ENCODE measurements at places on chromosomes 3 and 15. TPM values are rescaled to one million over a fixed set of nuclear protein-coding genes. Genes with fewer than 3 reads are reported as not detected.

DNA sequence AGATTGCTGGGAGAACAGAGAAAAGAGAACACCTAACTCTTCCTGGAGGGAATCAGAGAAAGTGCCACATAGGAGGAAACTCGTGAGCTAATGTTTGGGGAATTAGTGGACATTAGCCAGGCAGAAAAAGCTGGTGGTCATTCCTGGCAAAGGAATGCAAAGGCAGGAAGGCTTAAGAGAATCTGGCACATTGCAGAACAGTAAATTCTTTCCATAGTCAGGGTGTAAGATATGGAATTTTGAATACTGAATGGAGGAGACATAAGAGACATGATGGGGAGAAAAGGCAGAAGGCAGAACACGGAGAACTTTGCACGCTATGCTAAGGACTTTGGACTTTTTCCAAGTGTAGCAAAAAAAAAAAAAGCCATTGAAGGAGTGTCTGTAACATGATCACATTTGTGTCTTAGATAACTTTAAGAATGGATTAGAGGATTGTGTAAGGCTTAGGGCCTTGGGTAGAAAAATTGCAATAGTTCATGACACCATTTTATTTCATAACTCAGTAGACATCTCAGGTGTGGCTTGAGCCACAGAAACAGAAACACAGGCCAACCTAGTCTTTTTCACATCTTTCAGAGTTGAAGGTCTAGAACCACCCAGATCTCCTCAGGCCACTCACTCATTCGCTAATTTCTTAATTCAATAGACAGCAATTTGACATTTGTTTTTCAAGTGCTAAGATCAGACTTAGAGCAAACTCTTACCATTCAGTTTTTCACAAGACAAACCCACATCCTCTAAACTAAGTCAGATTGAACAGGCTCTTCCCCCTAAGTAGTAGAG is 31.2 kb upstream of the CCDC80 start:
- DNase-seq = no peak

DNA sequence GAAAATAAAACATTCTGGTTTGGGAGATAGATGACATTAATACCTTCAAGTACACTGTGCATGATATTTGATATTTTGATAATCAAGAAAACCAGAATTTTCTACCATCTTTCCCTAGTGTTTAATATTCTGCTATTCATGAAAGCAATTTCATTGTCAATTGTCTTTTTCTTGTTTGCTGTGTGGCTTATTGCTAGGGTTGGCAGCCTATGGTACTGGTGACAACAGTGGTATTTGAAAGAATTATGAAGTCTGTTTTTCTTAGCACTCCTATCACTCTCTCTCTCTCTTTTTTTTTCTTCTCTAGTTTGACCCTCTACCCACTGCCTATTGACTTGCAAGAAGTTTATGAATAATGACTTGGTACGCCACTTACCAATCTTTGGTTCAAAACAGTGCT is 15.4 kb downstream of the RNF13 start:
- DNase-seq = no peak

GRCh38 chr3:123540285-123540684 is 44.6 kb downstream of the HACD2 start:
- DNase-seq = no peak

DNA sequence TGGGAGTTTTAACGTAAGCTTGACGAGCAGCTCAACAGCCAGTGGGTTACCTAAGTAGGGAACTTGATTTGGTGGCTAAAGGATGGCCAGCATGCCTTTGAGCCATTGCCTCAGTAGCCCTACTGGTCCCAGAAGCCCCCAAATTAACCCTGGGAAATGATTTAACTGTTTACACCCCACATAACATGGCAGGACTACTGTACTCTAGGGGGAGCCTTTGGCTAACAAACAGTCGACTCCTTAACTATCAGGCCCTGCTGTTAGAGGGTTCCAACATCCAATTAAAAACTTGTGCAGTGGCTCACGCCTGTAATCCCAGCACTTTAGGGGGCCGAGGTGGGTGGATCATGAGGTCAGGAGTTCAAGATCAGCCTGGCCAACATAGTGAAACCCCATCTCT is 9.4 kb upstream of the SMCO1 start:
- DNase-seq = no peak

DNA sequence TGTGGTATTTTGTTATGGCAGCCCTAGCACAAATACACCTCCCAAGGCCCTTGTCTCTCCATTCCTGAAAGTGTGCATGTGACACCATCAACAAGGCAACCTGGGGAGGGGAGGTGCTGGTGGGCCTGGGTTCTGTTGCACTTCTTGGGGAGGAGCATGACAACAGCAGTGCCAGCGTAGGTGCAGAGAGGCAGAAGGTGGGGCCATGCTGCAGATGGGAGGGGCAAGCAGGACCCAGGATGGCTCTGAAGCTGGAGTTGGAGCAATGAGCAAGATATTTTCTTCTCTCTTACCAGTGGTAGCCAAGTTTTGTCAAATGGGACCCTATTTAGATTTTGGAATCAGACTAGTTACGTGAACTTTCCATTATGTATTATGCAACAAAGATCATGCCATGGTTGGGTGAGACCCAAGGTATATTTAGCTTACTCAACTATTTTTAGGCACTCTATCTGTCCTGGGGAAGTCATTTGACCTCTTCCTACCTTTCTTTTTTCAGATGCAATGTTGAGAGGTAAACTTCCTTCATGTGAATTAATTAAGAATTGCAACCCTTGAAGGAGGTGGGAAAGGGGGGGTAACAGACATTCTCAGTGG is 3.4 kb downstream of the FYCO1 start:
- no peak for DNase-seq

DNA sequence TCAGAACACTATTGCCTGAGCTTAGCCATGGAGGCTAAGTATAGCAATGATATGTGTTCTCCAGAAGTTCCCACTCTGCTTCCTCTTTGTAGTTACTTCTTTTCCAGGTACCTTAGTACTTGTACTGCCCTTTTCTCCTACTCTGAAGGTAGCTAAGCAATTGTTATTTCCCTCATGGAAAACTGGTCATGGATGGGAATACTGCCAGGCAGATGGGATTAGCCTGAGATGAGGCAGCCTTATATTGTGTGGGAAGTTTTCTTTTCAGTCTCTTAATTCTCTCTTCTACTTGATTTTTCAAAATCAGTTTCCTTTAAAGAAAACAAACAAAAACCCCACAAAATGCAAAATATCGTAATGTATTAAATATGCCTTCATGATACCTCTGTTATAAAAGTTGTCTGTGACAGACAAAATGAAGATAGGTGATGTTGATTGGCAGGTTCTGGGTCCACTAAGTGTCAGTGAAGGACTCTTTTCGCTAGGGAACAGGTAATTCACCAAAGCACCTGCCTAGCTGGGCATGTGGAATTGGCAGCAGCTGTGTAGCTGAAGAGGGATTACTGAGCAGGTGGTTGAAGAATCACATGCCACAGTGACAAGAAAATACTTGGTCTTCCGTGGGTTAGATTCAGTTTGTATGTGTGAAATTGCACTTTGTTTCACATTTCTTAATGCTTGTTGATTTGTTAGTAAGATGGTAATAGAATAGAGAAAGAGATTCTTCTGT is 4.1 kb downstream of the ZNF609 start:
- DNase-seq = peak; percentile 62

- DNase-seq = no peak
Observed at GRCh38 chr15:96273317-96274086, 57.0 kb upstream of the NR2F2 start.

DNA sequence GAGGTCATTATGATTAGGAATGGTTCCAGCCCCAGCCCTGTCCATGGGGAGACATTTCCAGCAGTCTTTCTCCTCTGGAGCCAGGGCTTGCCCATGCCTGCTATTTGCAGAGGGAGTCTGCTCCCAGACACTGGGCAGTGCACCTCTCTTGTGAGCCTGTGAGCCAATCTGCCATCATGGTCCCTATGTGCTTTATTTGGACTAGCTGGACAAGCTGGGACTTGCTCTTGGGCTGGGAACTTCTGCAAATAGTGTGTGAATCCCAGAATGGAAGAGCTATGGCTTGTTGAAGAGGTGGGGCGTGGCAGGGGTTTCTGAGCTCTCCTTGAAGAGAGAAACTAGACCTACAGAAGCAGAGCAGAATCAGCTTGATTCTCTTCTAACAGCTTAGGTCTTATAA is 53.7 kb upstream of the KY start:
- DNase-seq = no peak

GRCh38 chr15:56356616-56357015 is 8.6 kb upstream of the TEX9 start:
- no peak for DNase-seq

DNA sequence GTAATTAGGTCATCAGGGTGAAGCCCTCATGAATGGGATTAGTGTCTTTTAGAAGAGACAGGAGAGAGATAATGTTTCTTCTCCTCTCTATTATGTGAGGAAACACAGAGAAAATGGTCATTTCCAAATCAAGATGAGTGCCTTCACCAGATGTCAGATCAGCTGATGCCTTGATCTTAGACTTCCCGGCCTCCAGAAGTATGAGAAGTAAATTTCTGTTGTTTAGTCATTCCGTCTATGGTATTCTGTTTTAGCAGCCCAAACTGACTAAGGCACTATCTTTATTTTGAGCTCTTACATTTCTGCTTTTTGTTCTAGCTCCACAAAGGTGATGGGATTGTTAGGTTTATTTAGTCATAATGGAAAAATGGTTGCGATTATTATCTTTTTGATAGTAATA is 273.2 kb upstream of the GADL1 start:
- no peak for DNase-seq

- DNase-seq = no peak
Observed at GRCh38 chr15:40600956-40601355, 6.9 kb downstream of the KNL1 start.

The CHRM5 gene
- polyA plus RNA-seq = 0.08 TPM

The GPR149 gene
- polyA plus RNA-seq = not detected

The CHDH gene
- 1.0 TPM for polyA plus RNA-seq

The SHF gene
- 5.4 TPM for polyA plus RNA-seq

The CCDC33 gene
- not detected for polyA plus RNA-seq

The LRTM1 gene
- 93.8 TPM for polyA plus RNA-seq

The FMN1 gene
- 3.2 TPM for polyA plus RNA-seq

The GHRL gene
- polyA plus RNA-seq = 0.66 TPM
